Ureter (tissue), 1 donor: ENCODE measurements at places on chromosomes 3 and 15.

DNA sequence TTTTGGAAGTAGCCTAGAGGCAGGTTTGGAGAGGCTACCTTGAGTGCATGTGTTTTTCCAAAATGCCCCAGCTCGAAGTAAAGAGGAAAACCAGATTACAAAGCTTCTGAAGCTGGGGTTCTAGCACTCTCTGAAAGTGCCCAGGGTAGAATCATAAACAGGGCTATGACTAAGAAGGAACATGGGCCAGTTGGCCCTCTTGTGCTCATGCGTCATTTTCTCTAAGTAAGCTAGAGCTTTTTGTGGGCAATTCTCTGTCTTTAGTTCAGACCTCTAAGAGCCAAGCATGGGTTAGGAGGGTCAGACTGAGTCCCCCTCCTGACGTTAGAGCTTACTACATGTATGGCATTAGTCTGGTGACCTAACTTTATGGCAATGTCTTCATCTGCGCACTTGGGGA, 129.5 kb upstream of the UMPS start:
- DNase-seq = no peak

- DNase-seq = no peak
Measured at GRCh38 chr3:13338996-13339395, 81.1 kb downstream of the NUP210 start.

DNA sequence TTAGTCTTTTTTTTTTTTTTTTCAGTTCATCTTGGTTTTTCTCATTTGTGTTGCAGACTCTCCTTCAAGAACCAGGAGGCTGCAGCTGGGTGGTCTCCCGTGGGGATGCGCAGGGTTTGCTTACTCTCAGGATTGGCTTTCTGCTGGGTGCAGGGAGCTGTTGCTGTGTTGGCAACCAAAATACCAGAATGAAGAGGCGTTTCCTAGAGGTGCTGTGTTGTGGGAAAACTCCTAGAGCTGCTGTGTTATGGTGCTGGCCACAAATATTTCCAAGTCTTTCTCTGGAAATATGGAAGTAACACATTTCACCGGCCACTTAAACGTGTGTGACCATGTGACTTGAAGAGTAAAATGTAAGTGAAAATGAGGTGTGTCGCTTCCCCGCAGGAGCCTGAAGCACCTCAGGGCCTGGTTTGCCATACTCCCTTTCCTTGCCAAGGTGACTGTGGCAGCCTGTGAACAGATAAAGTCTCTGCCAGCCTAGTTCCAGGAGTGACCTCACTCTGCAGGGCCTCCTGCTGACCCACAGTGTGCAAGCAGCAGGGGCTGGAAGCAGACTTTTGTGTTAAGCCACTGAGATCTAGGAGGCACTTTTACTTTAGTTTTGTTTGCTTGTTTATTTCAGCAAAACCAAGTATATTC, 258.9 kb downstream of the ADAMTS17 start:
- no peak for DNase-seq

DNA sequence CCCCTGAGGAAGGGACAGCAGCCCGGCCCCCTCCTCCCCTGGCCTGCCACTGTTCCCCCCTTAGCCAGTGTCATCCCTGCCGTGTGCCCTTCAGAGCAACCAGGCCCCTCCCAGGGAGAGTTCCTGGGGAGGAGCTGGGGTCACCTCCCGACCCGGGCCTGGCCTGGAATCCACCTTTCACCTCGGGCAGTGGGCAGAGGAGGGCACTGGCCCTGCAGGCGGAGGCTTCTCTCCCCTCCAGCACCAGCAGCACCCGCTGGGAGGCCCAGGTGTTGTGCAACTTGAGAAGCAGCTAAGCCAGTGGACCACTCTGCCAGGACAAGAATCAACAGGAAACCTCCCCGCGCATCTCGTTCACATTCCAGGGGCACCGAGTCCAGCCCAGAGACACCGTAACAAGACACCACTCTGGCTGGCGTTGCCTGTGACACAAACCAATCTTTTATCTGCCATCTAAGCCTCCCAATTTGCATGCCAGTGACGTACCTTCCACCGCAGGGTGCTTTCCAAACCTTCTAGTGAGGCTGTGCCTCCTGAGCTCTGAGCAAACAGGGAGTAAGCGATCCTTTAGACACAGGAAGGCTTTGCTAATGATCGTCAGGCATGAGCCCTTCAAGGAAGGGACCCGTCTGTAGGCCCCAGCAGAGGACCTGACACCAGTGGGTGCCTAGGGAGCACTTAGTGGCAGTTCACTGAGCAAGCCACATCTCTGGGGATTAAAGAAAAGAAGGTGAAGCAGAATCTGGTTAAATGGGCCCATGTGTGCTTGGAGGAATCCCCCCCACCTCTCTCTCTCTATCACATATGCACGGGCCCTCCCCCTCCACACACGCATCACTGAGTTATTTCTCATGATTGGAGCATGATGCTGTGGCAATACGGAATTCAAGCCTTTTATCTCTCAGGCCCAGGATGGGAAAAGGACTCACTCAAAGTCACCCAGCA, 98.9 kb upstream of the TLE3 start:
- DNase-seq = peak; percentile 87

DNA sequence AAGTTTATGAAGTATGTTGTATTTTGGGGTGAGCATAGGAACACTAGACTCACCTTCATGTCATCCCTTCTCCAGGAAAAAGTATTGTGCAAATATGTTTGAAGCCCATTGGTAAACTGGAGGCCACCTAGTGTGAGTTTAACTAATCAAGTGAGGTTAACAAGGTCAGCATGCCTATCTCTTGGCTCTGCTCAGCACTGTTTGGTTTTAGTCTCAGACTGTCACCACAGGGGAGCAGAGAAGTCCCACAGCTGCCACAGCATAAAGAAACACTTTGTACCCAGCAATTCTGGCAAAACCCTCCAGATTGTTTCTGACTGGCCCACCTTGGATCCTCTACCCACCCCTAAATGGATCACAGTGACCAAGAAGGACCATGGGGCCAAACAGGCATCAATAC, 152.7 kb downstream of the FEZF2 start:
- DNase-seq = no peak

DNA sequence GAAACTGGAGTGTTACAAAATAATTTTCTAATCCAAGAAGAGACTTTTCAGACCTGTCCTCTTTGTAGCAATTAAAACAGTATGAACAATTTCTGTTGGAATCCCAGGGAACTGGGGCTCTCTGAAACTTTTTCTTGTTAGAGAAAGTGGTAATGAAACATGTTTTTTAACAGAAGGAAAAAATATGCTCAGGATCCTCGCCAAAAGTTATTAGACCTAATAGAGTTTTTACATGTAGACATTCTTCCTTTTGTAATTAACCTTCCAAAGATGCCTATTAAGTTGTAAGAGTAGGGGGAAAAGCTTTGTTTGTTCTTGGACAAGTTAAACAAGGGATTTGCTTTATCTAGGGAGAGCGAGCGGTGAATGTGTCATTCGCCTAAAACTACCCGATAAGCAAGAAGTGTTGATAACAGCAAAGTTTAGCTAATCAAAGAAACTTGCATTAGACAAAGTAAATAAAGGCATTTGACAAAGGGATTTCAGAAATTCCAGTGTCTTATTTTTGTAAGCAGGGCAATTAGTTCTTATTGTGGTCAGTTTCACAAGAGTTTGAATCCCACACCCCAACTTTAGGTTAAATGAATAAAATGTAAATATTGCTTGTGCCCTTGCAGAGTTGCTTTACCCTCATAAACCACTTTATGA, 2.3 kb downstream of the RARB start:
- DNase-seq = no peak

DNA sequence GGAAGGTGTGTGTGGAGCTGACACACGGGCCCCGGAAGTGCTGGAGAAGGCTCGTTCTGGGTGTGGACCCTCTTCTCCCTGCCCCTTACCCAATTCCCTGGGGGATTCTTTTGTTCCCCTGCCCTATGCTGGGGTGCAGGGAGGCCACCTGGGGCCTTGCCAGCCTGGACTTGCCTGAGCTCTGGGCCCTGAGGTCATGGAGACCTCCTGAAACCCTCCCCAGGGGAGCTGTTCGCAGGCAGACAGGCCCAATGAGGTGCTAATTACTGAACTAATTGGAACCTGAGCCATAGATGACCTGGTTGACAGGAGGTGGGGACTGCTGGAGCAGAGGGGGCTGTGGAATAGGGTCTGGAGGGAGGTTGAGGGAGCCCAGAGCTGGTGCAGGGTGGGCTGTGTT, 9.4 kb upstream of the C15orf39 start:
- DNase-seq = no peak

DNA sequence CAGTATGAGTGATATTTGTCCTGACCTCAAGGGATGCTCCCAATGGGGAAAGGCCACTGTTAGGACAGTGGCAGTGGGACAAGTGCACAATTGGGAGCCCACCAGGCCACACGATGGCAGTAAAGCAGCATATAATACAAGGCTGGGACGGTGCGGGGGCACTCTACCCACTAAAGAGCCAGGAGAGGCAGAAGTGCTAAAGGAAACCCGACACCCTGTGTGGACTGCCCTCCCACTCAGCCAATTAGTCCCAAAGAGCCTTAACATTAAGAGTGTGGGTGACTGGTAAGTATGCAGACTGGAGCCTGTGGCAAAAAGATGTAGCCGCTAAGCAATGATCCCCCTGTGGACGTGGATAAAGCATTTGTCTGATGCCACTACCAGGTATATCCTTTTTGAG, 8.2 kb upstream of the ZNF589 start:
- DNase-seq = peak; percentile 60

- DNase-seq = no peak
Measured at GRCh38 chr15:32956711-32957110, 237.8 kb downstream of the FMN1 start.

DNA sequence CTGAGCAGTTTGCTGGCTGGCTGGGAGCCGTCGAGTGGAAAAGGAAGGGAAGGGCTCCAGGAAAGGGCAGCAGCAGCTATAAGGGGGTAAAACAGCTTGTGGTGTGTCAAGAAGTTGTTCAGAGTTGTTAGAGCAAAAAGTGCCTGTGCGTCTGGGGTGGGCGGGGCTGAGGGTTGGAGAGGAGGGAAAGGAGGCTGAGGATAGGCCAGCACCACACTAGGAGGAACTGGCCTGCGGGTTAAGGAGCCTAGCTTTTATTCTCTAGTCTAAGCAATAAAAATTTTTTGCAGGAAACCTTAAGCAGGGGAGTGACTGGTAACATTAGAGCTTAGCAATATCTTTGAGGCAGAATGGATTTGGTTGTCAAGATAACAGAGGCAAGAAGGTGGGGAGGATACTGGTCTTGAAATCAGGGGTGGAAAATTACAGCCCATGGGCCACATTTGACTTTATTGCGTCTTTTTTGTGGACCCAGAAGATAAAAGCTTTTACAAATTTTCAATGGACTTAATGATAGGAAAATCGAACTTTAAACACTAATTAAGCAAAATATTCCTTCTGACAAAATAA, 134.5 kb upstream of the AADACL2 start:
- no peak for DNase-seq

DNA sequence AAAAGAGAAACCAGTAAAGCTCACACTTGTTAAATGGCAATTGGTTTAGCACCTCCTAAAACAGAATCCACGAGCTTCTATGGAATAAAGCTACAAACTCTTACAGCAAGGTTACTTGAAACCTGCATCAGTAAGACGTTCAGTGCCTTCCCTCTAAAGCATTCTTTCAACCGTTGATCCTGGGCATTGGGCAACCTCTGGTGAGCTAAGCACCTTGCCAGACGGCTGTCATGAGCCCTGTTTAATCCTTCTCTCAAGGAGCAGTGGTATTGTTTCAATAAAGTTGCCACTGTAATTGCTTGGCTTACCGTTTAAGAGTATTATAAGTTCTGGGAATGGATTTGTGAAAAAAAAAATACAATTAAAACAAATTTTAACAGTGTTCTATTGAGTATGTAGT, 75.0 kb downstream of the COL8A1 start:
- no peak for DNase-seq

- no peak for DNase-seq
Measured at GRCh38 chr15:35712956-35713355, 167.0 kb upstream of the DPH6 start.

- DNase-seq = peak; percentile 65
Measured at GRCh38 chr3:58528629-58529028, 8.4 kb downstream of the ACOX2 start.

DNA sequence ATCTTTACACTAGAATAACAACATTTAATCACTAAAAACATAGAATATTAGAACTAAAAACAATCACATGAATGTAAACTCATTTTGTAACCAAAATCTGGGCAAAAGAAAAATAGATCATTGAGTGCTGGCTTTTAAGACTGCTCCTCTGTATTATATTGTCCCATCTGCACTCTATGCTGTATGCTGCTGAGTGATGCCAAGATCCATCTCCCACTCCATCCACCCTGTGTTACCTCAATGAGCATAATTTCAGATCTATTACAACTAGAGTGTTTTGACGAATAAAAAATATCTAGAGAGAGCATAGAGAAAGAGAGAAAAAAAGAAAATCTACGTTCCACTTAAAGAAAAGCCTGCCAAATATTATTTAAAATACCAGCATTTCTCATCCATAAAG, 1060.4 kb downstream of the ZPLD1 start:
- no peak for DNase-seq

DNA sequence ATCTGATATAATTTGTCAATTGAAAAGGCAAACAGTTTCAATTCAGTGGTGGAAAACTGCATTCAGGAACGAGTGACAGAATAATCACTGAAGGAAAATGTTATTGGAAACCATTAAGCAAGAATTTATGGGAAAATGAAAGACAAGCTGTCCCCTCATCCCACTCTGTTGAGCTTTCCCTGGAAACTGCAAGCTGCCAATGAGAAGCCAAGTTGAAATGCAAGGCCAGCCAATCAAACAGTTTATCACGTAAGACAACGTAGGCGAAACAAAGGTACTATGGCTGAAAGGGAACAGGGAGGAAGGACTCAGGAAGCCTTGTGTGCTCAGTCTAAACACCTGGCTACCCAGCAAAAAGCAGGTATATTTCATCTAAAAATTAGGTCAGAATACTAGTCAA, 187.9 kb upstream of the ATP10A start:
- DNase-seq = no peak

- DNase-seq = no peak
Measured at GRCh38 chr3:56135941-56136340, 332.3 kb downstream of the ERC2 start.
